ENCODE measurements at places on chromosomes 13 and 19. TPM values are rescaled to one million over a fixed set of nuclear protein-coding genes. Genes with fewer than 3 reads are reported as not detected.

GRCh38 chr13:107968470-107968869 is 246.9 kb downstream of the LIG4 start:
- H3K27ac ChIP-seq: no peak overlapping the region
- H3K27me3 ChIP-seq: no peaks in the 10 kb centered on the region
- H3K4me1 ChIP-seq: peaks cover 3% of the 10 kb centered on the region
- H3K4me3 ChIP-seq: no peak overlapping the region
- H3K36me3 ChIP-seq: 0 out of 2 replicates have a peak, but pooled peaks cover 4% of the 10 kb centered on the region
- DNase-seq: no peak

PRX gene
- 8.3 TPM for total RNA-seq

FBXO17 gene
- 16.8 TPM for total RNA-seq

- no peak overlapping the region for H3K27ac ChIP-seq
- no peaks in the 10 kb centered on the region for H3K36me3 ChIP-seq
- no peak for DNase-seq
- no peak overlapping the region for H3K4me3 ChIP-seq
- H3K27me3 ChIP-seq: peaks cover 6% of the 10 kb centered on the region
- peaks cover 25% of the 10 kb centered on the region for H3K4me1 ChIP-seq
Measured at GRCh38 chr19:48804496-48804895, 6.3 kb downstream of the BCAT2 start.

- peak; percentile 81 for DNase-seq
- peaks cover 19% of the 10 kb centered on the region for H3K4me1 ChIP-seq
- no peak overlapping the region for H3K27ac ChIP-seq
- no peak overlapping the region for H3K4me3 ChIP-seq
- H3K36me3 ChIP-seq: no peaks in the 10 kb centered on the region
Measured at GRCh38 chr19:41541990-41542584, 33.9 kb upstream of the CEACAM21 start.

DNA sequence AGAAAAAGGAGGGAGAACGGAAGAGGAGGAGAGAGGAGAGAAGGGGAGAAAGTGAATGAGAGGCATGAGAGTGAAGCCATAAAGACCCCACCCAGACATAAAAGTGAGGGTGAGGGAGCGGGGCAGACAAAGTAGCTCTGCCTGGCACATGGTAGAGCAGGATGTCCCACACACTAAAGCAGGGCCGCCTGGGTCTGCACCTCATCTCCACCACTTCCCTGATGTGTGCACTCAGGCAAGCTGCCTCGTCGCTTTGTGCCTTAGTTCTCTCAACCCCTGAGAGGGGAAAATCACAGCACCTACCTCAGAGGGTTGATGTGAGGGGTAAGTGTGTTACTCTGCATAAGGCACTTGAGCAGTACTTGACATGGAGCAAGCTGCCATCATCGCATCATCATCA is 488.1 kb downstream of the COG6 start:
- no peak overlapping the region for H3K4me3 ChIP-seq
- no peaks in the 10 kb centered on the region for H3K4me1 ChIP-seq
- H3K27me3 ChIP-seq: no peaks in the 10 kb centered on the region
- H3K27ac ChIP-seq: no peak overlapping the region
- DNase-seq: no peak
